ENCODE measurements at places on chromosomes 2 and 18.

GRCh38 chr2:199144546-199144945 is 313.2 kb downstream of the SATB2 start:
- no peaks in the 10 kb centered on the region for H3K27me3 ChIP-seq
- no peak overlapping the region for H3K27ac ChIP-seq
- DNase-seq, result no peak
- H3K4me1 ChIP-seq, result no peaks in the 10 kb centered on the region
- no peaks in the 10 kb centered on the region for H3K36me3 ChIP-seq
- no peak overlapping the region for H3K4me3 ChIP-seq

DNA sequence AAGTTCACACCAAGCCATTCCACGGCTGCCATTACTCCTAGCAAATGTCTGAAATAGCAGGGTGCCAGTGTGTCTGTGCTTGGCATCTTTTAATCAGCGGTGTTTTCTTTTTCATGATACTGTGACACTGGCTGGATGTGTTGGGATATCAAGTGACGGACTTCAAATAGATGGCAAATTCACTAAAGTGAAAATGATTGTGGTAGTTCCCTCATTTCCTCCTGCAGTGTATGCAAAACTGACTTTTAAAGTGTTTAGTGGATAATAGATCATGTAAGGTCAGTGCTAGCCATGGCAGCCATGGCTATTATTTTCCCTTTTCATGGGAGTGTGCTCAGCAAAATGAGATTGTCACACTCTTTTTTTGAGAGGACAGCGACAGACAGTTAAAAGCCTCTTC is 261.5 kb upstream of the SIX3 start:
- H3K4me1 ChIP-seq, result no peaks in the 10 kb centered on the region
- H3K27ac ChIP-seq, result no peak overlapping the region
- H3K4me3 ChIP-seq, result no peak overlapping the region
- DNase-seq, result no peak

- DNase-seq, result no peak
- no peaks in the 10 kb centered on the region for H3K4me1 ChIP-seq
- no peak overlapping the region for H3K27ac ChIP-seq
These were observed 81.6 kb downstream of the CDK15 start for GRCh38 chr2:201887773-201888425.

GRCh38 chr2:105317937-105318336 is 11.6 kb downstream of the TGFBRAP1 start:
- no peak for DNase-seq
- no peak overlapping the region for H3K4me3 ChIP-seq
- H3K27me3 ChIP-seq, result no peaks in the 10 kb centered on the region
- no peak overlapping the region for H3K27ac ChIP-seq
- no peaks in the 10 kb centered on the region for H3K4me1 ChIP-seq

- no peaks in the 10 kb centered on the region for H3K4me1 ChIP-seq
- H3K27ac ChIP-seq, result no peak overlapping the region
- H3K4me3 ChIP-seq, result no peak overlapping the region
- H3K27me3 ChIP-seq, result no peaks in the 10 kb centered on the region
- H3K36me3 ChIP-seq, result no peaks in the 10 kb centered on the region
- DNase-seq, result no peak
These were observed 84.3 kb upstream of the LTBP1 start for GRCh38 chr2:32862269-32863055.

All from naive thymus-derived CD4-positive, alpha-beta T cell (primary cell).